ENCODE measurements at places on chromosomes 12 and 14. TPM values are rescaled to one million over a fixed set of nuclear protein-coding genes. Genes with fewer than 3 reads are reported as not detected.
A peak's percentile ranks its signal among the peaks of the same experiment; 100 is the strongest.

Gene RBM23
- 99.7 TPM for total RNA-seq

Gene ACSS3
- 9.7 TPM for total RNA-seq

Gene KRT78
- not detected for total RNA-seq

Gene CLBA1
- 3.4 TPM for total RNA-seq

Gene NEUROD4
- total RNA-seq: not detected

- no peak overlapping the region for H3K27ac ChIP-seq
- H3K4me1 ChIP-seq: peaks cover 3% of the 10 kb centered on the region
- H3K36me3 ChIP-seq: no peaks in the 10 kb centered on the region
- H3K4me3 ChIP-seq: no peak overlapping the region
Measured at GRCh38 chr14:104361101-104361591, 218.4 kb upstream of the C14orf180 start.

GRCh38 chr12:110230655-110231054 lies 50.4 kb upstream of the ATP2A2 start:
- H3K4me3 ChIP-seq: no peak overlapping the region
- no peaks in the 10 kb centered on the region for H3K36me3 ChIP-seq
- no peaks in the 10 kb centered on the region for H3K27me3 ChIP-seq
- H3K27ac ChIP-seq: no peak overlapping the region
- no peak for DNase-seq

GRCh38 chr12:3195859-3196483 lies 118.8 kb downstream of the TSPAN9 start:
- H3K27ac ChIP-seq: no peak overlapping the region
- no peaks in the 10 kb centered on the region for H3K36me3 ChIP-seq
- no peak overlapping the region for H3K4me3 ChIP-seq
- no peak for DNase-seq
- peaks cover 16% of the 10 kb centered on the region for H3K27me3 ChIP-seq

- no peak for DNase-seq
- H3K27me3 ChIP-seq: no peaks in the 10 kb centered on the region
- no peaks in the 10 kb centered on the region for H3K36me3 ChIP-seq
Measured at GRCh38 chr12:96401076-96401871, 1.0 kb upstream of the CDK17 start.

DNA sequence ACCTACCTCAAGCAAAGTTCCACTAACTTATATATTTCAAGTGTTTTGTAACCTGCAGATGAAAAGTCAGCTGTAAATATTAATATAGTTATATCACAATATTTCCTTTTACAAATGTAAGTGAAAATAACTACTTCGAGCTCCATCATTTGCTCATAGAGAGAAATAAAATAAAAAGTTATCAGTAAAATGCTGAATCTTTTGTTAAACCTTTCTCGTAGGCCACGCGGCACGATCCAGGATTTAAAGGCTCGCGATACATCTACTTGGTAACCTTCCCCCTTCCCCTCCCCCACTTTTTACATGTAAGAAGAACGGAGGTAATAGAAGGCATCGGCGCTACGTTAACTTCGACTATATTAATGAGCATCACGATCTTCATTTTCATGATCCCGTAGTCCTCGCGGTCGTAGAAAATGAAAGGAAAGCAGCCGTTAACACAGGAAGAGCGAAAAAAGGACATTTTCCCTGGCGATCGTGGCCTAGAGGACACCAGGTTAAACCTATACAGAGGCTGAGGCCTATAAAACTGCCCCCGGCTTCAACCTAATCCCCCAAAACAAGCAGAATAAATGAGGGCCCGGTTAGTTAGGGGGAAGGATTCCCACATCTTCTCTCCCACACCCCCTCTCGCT lies 508 bp downstream of the HNRNPC start:
- H3K27ac ChIP-seq: peak overlapping the region; percentile 96
- peaks cover 11% of the 10 kb centered on the region for H3K36me3 ChIP-seq
- no peak for DNase-seq
- H3K4me1 ChIP-seq: peaks cover 54% of the 10 kb centered on the region
- H3K4me3 ChIP-seq: peak overlapping the region; percentile 55
- H3K27me3 ChIP-seq: no peaks in the 10 kb centered on the region

GRCh38 chr12:119479121-119479561 lies 114.4 kb upstream of the TMEM233 start:
- H3K4me1 ChIP-seq: no peaks in the 10 kb centered on the region
- no peak for DNase-seq
- H3K27me3 ChIP-seq: no peaks in the 10 kb centered on the region
